GM12878 (cell line): ENCODE measurements at places on chromosomes 1 and 21. TPM values are rescaled to one million over a fixed set of nuclear protein-coding genes. Genes with fewer than 3 reads are reported as not detected.
A peak's percentile ranks its signal among the peaks of the same experiment; 100 is the strongest.

The GJB4 gene
- not detected in 2 replicates for total RNA-seq

DNA sequence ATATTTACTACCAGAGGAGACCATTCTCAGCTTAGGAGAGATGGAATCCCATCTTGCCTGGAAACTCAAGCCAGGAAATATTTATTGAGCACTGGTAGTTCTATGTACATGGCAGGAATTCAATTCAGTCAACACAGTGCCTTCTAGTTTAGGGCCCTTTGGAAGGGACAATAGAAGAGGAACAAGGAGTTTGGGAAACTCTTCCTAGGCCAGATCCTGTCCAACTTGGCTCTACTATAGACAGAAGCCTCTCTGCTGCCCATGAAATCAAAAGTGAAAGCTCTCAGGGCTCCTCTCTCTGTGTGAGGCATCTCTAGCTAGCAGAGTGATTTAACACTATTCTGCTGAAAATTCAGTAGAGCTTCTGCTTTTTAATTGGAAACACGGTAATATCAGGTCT is 244.6 kb upstream of the MAP1LC3C start:
- no peaks in the 10 kb centered on the region for H3K27me3 ChIP-seq
- H3K27ac ChIP-seq = peak overlapping the region; percentile 38; the same call in 1 of the 2 replicates
- no peak overlapping the region for H3K4me3 ChIP-seq
- no peak for DNase-seq
- H3K36me3 ChIP-seq = no peaks in the 10 kb centered on the region

DNA sequence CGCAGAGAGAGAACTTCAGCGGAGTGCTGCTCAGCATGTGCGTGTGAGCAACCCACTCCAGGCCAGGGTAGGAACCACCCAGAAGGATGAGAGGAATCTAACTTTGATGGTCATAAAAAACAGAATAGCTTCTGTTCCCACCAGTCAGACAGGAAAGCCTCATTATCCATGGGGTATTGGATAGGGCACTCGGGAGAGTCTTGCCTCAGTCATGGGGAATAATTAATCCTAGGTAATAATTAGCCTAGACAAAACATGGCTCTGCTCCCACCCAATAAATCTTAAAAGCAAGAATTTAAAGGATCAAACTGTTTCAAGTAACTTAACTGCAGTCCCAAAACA is 35.3 kb downstream of the LDLRAD1 start:
- DNase-seq = no peak
- H3K36me3 ChIP-seq = no peaks in the 10 kb centered on the region
- H3K27me3 ChIP-seq = no peaks in the 10 kb centered on the region
- no peak overlapping the region for H3K27ac ChIP-seq

The S100A7 gene
- total RNA-seq = not detected in 2 replicates

DNA sequence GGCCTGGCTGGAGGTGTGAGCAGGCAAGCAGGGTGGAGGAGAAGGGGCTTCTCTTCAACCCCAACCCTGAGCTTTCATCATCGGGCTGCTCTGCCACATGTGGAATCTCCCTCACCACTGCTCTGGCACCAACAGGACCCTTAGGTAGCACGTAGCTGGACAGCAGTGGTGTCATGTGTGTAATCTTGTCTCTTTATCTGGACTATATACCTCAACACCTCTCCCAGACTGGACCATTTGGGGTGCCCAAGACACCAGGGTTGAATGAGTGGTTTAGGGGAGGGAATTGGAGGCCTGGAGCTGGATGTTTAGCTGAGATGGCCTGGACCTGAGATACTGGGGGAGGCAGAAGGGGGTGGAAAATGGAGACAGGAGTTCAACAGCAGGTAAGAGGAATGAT is 63.0 kb downstream of the UBE2T start:
- no peaks in the 10 kb centered on the region for H3K36me3 ChIP-seq
- no peak overlapping the region for H3K27ac ChIP-seq
- H3K4me3 ChIP-seq = no peak overlapping the region
- H3K27me3 ChIP-seq = peaks cover 8% of the 10 kb centered on the region
- no peak for DNase-seq

The SHISAL2A gene
- total RNA-seq = 0.56 and 0.67 TPM in 2 replicates

GRCh38 chr1:70487459-70487815 is 76.4 kb downstream of the CTH start:
- no peaks in the 10 kb centered on the region for H3K4me1 ChIP-seq
- H3K27ac ChIP-seq = no peak overlapping the region
- H3K4me3 ChIP-seq = no peak overlapping the region
- H3K27me3 ChIP-seq = no peaks in the 10 kb centered on the region

GRCh38 chr1:150141452-150141851 is 8.3 kb upstream of the PLEKHO1 start:
- peaks cover 12% of the 10 kb centered on the region for H3K4me1 ChIP-seq
- DNase-seq = no peak
- H3K27me3 ChIP-seq = no peaks in the 10 kb centered on the region
- no peak overlapping the region for H3K4me3 ChIP-seq

The TRIM67 gene
- not detected in 2 replicates for total RNA-seq

The POU2F1 gene
- total RNA-seq = 21.1 and 21.7 TPM in 2 replicates

GRCh38 chr1:64917328-64917861 is 49.0 kb downstream of the JAK1 start:
- H3K4me1 ChIP-seq = peaks cover 7% of the 10 kb centered on the region
- H3K27ac ChIP-seq = no peak overlapping the region
- no peaks in the 10 kb centered on the region for H3K36me3 ChIP-seq
- H3K4me3 ChIP-seq = no peak overlapping the region

DNA sequence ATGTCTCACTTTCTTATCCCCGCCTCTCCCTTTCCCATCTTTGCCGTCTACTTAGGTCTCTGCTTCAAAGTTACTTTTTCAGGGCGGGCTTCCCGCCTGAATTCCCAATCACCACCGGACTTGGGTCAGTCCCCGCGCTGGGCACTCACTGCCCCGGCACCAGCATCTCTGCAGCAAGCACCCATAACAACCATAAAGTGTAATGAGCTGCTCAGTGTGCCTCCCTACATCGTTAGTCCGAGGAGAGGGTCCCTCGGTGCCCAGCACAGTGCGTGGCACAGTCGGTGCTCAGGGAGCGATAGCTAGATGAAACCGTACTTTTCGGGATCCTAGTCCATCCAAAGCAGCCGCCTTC is 633 bp upstream of the CTPS1 start:
- DNase-seq = no peak
- peak overlapping the region; percentile 81 for H3K4me3 ChIP-seq
- H3K27me3 ChIP-seq = no peaks in the 10 kb centered on the region
- peak overlapping the region; percentile 81 for H3K27ac ChIP-seq
- H3K36me3 ChIP-seq = no peaks in the 10 kb centered on the region

- no peak for DNase-seq
- H3K4me3 ChIP-seq = no peak overlapping the region
These were observed 9.6 kb upstream of the TNFRSF25 start for GRCh38 chr1:6475381-6476133.

GRCh38 chr1:34845131-34845901 is 14.2 kb downstream of the SMIM12 start:
- no peak for DNase-seq
- H3K4me3 ChIP-seq = no peak overlapping the region
- no peaks in the 10 kb centered on the region for H3K36me3 ChIP-seq
- H3K4me1 ChIP-seq = no peaks in the 10 kb centered on the region
- H3K27ac ChIP-seq = no peak overlapping the region

The PWP2 gene
- total RNA-seq = 2.5 and 2.8 TPM in 2 replicates

The ACADM gene
- total RNA-seq = 119 and 121 TPM in 2 replicates

DNA sequence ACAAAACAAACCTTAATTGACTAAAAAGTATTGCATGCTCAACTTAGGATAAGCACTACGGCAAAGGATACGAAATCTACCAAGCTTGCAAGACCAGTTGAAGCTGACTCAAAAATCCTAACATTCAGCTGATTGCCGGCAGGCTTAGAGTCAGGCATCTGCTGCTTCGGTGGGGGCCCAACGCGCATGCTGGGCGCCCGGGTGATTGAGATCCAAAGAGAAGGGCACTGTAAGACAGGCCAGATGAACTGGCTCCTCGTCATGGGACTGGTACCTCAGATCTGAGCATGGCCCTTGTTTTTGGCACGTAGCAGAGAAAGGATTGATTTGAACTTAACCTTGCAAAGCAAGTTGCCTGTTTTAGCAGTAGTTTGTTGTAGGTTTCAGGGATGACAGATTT is 86.6 kb downstream of the PRDM2 start:
- DNase-seq = no peak
- peaks cover 44% of the 10 kb centered on the region for H3K36me3 ChIP-seq
- no peak overlapping the region for H3K27ac ChIP-seq
- H3K27me3 ChIP-seq = no peaks in the 10 kb centered on the region
- H3K4me1 ChIP-seq = no peaks in the 10 kb centered on the region

DNA sequence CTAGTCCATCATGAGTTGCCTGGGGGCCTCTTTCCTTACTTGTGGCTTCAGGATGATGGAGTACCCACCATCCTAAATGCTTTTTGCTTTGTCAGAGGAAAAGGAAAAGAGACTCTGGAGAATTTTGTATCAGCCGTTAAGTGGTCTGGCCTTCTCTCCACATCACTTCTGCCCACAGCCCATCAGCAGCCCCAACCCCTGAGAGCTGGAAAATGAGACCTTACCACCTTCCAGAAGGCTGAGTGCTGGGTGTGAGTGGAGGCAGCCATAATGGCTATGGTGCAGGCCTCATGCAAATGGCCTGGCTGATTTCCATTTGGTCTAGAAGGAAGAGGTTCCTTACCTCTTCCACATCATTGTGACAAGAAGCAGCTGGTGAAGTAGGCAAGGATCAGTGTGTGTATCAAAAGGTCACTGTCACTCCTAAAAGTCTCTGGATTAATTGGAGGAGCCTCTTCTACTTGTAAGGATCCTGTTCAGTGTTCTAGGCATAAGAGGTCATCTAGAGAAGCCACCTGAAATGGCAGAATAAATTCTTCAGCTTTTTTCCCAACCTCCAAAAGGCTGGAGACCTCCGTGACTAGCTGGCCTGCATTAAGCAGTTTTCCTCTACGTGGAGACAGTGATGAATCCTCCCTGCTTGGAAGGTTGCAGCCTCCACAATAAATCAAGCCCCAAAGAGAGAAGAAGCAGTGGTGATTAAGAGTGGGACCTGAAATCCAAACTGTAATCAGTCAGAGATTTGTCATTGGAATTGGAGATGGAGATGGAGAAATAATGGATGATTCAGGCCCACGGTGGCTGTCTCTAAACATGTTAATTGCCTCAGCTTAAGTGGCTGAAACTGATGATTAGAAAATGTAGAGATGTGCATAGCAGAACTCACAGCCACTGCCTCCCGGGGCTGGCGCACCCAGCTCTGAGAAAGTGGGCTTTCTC is 111.5 kb downstream of the CNIH3 start:
- H3K4me3 ChIP-seq = no peak overlapping the region
- H3K36me3 ChIP-seq = no peaks in the 10 kb centered on the region
- no peaks in the 10 kb centered on the region for H3K27me3 ChIP-seq
- no peak overlapping the region for H3K27ac ChIP-seq
- peaks cover 4% of the 10 kb centered on the region for H3K4me1 ChIP-seq

DNA sequence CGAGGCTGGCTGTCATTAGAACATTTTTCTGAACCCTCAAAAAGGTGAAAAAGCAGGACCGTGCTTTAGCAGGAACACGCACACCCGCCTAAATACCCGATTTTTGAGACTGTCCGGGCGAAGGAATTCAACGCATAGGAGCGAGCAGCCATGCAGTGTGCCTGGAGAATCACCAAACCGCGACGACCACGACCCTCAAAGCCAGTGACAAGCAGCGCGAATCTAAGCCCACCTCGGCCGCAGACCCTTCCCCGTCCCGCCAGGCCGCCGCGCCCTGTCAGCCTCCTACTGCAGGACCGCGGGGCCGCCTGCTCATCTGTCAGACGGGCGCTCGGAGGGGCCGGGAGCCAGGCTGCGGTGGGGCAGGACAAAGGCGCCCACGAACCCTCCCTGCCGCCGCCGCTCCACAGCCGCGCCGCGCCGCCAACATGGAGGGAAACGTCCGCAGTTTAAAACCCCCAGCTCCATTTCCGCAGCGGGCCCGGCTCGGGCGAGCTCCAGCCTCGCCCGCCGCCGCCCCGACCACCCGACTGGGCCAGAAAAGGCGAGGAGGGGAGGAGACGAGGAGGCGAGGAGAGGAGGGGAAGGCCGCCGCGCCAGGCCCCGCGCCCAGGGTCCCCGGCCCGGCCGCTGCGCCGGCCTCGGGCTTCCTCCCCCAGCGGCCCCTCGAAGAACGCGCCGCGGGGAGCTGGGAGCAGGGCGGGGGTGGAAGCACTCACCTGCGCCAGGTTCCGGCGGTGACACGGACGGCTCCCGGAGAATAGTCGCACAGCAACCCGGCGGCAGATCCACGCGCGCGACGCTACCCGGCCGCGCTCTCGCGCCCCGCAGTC is at the start of gene LBR:
Gene LBR (minus strand): TSS at position 804 of the 833 bp plus-strand sequence. CDS start 3,963 bp downstream, outside the sequence.
- H3K4me3 ChIP-seq = peak within 1 kb of the TSS; percentile 80
- DNase-seq = no peak
- H3K27ac ChIP-seq = peak within 1 kb of the TSS; percentile 96

The AGMAT gene
- 6.9 and 7.4 TPM in 2 replicates for total RNA-seq

DNA sequence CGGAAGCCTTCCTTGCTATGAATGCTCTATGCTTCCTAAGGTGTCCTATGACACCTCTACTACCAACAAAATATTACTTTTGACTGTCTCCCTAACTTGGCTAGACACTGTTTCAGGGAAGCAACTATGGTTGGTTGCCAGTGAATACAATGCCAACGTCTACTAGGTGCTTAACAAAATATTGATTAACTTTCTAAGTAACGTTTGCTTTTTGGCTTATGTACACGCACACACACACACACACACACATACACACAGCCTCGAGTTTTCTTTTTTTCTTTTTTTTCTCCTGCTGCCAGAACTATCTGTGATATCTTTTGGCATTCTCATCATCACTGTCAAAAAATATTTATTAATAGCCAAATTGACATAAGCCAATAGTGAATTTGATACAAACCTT is 864.0 kb downstream of the PLA2G4A start:
- H3K4me1 ChIP-seq = no peaks in the 10 kb centered on the region
- H3K27ac ChIP-seq = no peak overlapping the region
- no peaks in the 10 kb centered on the region for H3K27me3 ChIP-seq
- no peak for DNase-seq
- H3K4me3 ChIP-seq = no peak overlapping the region

GRCh38 chr1:93828367-93828755 is 50.6 kb downstream of the DNTTIP2 start:
- no peaks in the 10 kb centered on the region for H3K4me1 ChIP-seq
- H3K27ac ChIP-seq = no peak overlapping the region
- DNase-seq = no peak
- no peak overlapping the region for H3K4me3 ChIP-seq
- no peaks in the 10 kb centered on the region for H3K36me3 ChIP-seq
- H3K27me3 ChIP-seq = no peaks in the 10 kb centered on the region

DNA sequence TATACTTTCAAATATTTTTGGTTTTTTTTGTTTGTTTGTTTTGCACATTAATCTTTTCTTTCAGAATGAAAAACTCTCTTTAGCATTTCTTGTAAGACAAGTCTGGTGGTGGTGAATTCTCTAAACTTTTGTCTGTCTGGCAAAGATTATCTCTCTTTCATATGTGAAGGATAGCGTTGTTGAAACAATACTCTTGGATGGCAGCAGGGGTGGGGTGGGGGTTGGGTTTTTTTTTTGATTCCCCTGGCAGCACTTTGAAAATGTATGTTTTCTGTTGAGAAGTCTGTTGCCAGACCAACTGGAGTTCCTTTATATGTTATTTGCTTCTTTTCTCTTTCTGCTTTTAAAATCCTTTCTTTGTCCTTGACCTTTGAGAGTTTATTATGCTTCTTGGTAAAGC is 160.2 kb downstream of the VAV3 start:
- no peak overlapping the region for H3K4me3 ChIP-seq
- H3K4me1 ChIP-seq = no peaks in the 10 kb centered on the region
- no peak overlapping the region for H3K27ac ChIP-seq
- DNase-seq = no peak
- no peaks in the 10 kb centered on the region for H3K27me3 ChIP-seq
